Activated naive CD4-positive, alpha-beta T cell treated with anti-CD3 and anti-CD28 coated beads, Interleukin-2, amount 10 ng/mL, durations not matched to agents 7 days and 5 days (primary cell): ENCODE measurements at places on chromosomes 16 and 17.

GRCh38 chr16:57316390-57317017 lies 32.0 kb upstream of the PLLP start:
- H3K27me3 ChIP-seq: peaks cover 12% of the 10 kb centered on the region
- no peaks in the 10 kb centered on the region for H3K36me3 ChIP-seq
- DNase-seq: no peak
- no peak overlapping the region for H3K4me3 ChIP-seq
- H3K27ac ChIP-seq: no peak overlapping the region

DNA sequence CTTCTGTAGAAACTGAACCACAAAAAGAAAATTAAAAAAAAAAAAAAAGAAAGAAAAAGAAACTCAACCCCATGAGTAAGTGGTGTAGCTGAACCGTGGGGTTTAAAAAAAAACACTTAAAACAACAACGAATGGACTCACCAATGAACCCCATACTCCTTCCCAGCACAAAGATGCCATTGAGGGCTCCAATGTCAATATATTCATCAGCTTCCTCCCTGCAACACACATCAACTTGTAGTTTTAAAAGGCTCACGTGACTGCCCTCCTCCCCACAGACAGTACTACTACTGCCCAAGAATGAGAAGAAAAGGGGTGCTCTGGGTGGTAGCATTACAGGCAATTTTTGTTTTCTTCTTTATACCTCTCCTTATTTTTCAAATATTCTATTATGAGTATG lies 3.3 kb upstream of the KLHL11 start:
- peak; percentile 23 for DNase-seq
- H3K4me1 ChIP-seq: peaks cover 30% of the 10 kb centered on the region
- H3K27ac ChIP-seq: peak overlapping the region; percentile 88
- H3K36me3 ChIP-seq: peaks cover 45% of the 10 kb centered on the region
- H3K4me3 ChIP-seq: no peak overlapping the region

- H3K27me3 ChIP-seq: peaks cover 70% of the 10 kb centered on the region
- DNase-seq: no peak
- no peaks in the 10 kb centered on the region for H3K4me1 ChIP-seq
- no peak overlapping the region for H3K4me3 ChIP-seq
Measured at GRCh38 chr17:19337712-19338023, 24.9 kb downstream of the B9D1 start.

- no peak for DNase-seq
- H3K36me3 ChIP-seq: no peaks in the 10 kb centered on the region
- peaks cover 49% of the 10 kb centered on the region for H3K27me3 ChIP-seq
- H3K4me1 ChIP-seq: peaks cover 15% of the 10 kb centered on the region
- no peak overlapping the region for H3K4me3 ChIP-seq
- H3K27ac ChIP-seq: no peak overlapping the region
Measured at GRCh38 chr16:73036074-73036826, 11.7 kb downstream of the ZFHX3 start.

DNA sequence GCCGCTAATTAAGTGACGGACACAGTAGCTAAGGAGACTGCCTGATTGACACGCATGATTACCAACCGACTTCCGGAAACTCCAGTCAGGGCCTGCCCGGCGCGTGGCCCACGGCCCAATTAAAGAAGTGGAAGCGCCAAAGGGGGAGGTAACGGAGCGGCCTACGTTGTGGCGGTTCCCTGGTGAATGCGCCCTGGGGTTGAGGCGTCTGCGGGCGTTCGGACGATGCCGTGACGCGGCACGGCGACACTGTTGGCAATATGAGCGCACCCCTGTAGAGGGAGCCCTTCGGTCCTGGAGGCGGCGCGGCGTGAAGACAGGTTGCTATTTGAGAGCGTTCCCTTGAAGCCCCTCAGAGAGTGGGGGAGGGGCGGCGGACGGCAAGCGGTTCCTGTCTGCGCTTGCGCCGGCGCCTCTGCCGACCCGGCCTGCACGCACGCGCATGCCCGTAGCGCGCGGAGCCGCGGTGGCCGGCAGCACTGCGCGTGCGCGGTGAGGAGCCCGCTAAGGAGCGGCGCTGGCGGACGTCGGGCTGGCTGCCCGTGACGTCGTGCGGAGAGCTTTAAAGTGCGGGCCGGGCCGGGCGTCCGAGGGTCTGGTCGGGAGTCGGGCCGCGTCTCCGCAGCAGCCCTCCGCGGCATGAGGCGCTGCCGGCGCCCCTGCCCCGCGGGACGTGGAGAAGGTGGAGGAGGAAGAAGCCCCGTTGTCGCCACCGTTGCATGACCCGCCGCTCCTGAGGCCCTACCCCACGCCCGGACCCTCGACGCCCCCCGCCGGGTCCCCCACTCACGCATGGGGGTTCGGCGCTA lies at the start of gene ALKBH5:
Gene ALKBH5, plus strand, starts transcription at position 495 of the 809 bp plus-strand sequence. CDS start 416 bp downstream, outside the sequence.
- DNase-seq: peak; percentile 98
- H3K4me1 ChIP-seq: peaks cover 55% of the 10 kb centered on the region
- peaks cover 42% of the 10 kb centered on the region for H3K36me3 ChIP-seq
- peak within 1 kb of the TSS; percentile 93 for H3K4me3 ChIP-seq

DNA sequence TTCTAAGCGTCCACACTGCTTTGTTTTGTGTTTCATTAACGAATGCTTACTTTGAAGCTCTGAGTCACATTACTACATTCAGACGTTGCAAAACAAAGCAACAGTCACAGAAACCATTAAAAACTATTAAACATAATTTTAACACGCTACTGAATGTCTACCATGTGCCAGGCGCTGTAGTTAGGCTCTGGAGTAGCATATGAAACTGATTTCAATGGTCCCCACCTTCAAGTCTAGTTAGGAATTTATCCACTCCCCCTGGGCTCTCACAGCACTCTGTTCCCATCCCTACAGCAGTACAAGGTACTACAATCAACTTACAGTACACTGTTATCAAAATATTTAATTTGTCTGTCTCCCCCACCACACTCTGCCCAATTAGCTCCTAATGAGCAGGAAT lies 631 bp downstream of the UTP6 start:
- no peaks in the 10 kb centered on the region for H3K27me3 ChIP-seq
- no peak overlapping the region for H3K4me3 ChIP-seq
- no peak for DNase-seq
- H3K4me1 ChIP-seq: peaks cover 24% of the 10 kb centered on the region
- peaks cover 11% of the 10 kb centered on the region for H3K36me3 ChIP-seq

DNA sequence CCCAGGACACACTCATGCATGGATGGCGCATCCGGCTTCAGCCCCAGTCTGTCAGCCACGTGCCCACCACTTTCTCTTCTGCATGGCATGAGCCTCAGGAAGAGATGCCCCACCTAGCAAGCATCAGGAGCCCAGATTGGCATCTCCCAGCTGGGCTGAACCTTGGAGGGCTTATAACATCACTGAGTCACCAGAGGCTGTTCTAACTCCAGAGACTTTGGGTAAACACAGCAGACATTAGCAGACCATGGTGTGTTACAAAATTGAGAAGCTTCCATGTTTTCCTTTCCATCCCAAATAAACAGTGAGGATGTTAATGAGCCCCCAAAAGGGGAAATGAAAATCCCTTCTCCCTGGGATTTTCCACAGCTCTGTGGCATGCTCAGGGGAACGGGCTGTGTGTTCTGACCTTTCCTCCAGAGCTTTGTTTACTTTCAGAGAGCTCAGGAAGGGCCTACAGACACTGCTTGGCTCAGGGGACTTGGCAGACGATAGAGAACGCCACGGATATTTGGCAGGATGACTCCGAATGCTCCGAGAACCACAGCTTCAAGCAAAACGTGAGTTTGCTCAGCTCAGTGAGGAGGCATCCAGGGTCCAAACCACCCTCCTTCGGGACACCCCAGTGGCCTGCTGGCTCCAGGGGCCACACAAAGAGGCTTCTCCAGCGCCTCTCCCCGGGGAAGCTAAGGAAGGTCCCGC lies 16.5 kb downstream of the GLP2R start:
- H3K4me3 ChIP-seq: no peak overlapping the region
- H3K4me1 ChIP-seq: no peaks in the 10 kb centered on the region
- H3K27ac ChIP-seq: no peak overlapping the region

GRCh38 chr16:30060346-30060745 lies 5.2 kb upstream of the ALDOA start:
- H3K4me3 ChIP-seq: no peak overlapping the region
- peaks cover 4% of the 10 kb centered on the region for H3K27me3 ChIP-seq
- H3K4me1 ChIP-seq: peaks cover 15% of the 10 kb centered on the region
- no peak for DNase-seq

GRCh38 chr17:60599220-60599619 lies 773 bp upstream of the PPM1D start:
- peak overlapping the region; percentile 94 for H3K27ac ChIP-seq
- no peak for DNase-seq
- H3K4me1 ChIP-seq: peaks cover 40% of the 10 kb centered on the region
